NCI-H1048 (cell line): ENCODE measurements at places on chromosomes 11 and 22.

DNA sequence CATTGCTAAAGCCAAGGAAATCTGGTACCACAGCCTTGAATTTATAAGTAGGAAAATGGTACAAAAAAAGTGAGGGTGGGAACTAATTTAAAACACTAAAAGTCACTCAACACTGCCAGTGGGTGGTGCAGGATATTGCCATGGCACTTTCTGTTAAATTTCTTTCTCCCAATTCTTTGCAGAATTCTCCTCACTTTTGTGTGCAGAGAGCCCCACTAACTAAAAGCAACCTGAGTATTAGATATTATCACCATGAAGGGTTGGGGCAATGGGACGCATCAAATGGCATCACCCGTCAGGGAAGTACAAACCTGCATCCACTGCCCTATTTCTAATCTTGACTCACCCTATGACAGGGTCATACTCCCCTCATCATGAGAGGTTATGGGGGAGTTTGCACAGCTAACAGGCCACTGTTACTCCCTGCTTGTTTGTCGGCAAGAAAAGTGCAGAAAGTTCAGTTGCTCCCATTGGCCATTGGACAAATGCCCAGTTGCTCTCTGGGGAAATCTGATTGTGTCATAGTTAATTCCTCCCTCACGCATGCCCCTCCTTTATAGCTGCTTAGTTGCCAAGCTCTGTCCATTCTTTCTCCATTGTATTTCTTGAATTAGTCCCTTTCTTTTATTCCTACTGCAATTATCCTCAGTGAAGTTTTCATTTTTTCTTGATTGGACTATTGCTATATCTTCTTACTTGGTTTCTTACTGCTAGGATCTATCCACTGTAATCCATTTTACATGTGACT lies 93.8 kb upstream of the BLID start:
- no peak for DNase-seq

GRCh38 chr11:128179039-128179438 lies 408.3 kb downstream of the ETS1 start:
- DNase-seq = no peak

GRCh38 chr11:118909619-118910308 lies 16.0 kb downstream of the BCL9L start:
- DNase-seq = no peak

DNA sequence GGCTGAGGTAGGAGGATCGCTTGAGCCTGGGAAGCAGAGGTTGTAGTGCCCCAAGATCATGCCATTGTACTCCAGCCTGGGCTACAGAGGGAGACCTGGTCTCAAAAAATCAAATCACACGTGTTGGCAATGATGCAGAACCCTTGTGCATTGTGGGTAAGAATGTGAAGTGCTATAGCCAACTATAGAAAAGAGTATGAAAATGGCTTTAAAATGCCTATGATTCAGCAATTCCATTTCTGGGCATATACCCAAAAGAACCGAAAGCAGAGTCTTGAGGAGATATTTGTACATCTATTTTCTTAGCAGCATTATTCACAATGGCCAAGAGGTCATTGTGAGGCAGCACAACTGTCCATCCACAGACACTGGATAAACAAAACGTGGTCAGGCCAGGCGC lies 2.6 kb upstream of the FADS3 start:
- no peak for DNase-seq

GRCh38 chr11:66494935-66495334 lies 14.7 kb downstream of the DPP3 start:
- DNase-seq = no peak

DNA sequence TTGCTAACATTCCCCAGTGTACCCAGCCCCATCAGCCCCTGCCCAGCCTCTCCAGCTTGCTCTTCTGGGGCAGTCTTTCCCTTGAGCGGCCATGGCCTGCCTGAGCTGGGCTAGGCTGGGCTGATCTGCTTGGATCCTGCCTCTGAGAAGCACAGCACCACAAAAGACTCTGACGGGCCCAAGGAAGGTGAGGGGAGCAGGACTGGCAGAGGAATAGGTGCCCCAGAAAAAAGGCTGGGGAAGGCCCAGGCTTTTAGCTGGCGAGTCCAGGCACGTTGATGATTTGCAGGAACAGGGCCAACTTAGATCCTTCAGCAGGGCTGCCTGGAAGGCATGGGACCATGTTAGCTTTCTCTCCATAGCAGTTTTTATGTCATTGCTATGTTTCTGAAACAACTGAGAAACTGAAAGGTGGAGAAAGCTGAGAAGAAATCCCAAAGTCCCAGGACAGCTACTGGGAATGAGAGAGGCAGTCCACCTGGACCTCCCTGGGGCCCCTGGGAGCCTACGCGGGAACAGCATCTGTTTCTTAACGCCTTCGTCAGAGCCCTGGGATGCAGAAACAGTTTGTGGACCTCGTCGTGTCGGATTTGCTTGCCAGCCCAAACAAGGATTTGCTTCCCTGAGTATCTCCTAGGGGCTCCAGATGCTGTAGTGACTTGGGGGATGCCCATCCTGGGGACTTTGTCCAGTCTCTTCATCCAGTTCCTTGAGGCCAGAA lies 24.4 kb upstream of the FXYD6 start:
- DNase-seq = no peak
